ENCODE measurements at places on chromosomes 1 and 21.

DNA sequence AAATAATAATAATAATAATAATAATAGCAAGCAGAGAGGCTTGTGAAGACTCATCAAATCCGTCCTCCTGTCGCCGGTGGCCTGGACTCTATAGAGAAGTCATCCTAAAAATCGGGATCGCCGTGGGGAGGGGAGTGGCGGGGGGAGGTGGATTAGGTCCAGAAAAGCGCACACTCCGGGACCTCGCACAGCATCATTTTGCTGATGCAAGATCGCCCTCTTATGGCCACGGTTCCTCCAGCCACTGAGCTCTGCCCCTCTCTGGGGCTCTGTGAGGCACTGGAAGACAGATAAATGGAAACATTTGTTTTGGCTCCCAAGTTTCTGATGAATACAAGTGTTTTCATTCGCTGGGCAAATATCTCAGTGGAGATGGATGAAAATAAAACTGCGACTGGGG, 612.0 kb downstream of the MATN1 start:
- no peak for DNase-seq

GRCh38 chr1:204345438-204345841, 14.3 kb downstream of the PLEKHA6 start:
- DNase-seq, result no peak

- DNase-seq, result peak; percentile 76
Measured at GRCh38 chr1:174021591-174022079, 522 bp downstream of the RC3H1 start.

- DNase-seq, result no peak
Measured at GRCh38 chr1:155272466-155273342, 600 bp downstream of the CLK2 start.

DNA sequence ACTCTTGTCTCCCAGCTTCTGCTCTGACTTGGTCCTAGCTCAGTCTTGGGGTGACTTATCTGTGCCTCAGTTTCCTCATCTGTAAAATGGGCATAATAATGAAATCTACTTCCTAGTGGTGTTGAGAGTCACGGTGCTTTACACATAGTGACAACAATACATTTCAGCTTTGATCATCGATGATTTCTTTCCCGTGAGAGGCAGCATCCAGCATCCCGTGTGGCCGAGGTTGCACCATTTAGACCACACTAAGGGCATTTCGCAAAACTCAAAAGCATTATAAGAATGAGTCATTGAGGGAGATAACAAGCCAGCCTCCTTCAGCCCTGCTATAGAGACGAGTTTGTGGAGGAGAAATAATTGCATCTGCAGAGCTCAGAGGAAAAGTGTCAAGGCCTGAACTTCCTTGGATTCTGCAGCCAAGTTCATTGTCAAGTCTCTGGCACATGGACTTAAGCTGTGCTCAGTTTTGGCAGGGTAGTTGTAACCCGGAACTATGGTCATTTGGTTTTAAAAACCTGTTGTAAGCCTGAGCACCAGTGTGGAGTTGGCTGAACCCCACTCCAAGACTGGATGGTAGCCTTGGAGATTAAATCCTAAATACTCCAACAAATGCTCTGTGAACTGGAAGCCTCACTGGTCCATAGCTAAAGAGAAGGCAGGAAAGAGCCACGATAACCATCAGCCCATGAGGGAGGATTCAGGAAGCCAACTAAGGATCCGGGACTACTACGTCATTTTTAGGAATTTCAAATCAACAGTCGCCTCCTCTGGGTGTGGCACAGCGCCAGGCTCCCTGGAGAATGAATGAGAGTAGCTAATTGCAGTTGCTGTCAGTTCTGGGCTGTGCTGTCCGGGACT, 64.2 kb downstream of the TCP10L start:
- DNase-seq, result no peak

GRCh38 chr1:168626326-168626725, 49.9 kb downstream of the XCL1 start:
- DNase-seq, result no peak

DNA sequence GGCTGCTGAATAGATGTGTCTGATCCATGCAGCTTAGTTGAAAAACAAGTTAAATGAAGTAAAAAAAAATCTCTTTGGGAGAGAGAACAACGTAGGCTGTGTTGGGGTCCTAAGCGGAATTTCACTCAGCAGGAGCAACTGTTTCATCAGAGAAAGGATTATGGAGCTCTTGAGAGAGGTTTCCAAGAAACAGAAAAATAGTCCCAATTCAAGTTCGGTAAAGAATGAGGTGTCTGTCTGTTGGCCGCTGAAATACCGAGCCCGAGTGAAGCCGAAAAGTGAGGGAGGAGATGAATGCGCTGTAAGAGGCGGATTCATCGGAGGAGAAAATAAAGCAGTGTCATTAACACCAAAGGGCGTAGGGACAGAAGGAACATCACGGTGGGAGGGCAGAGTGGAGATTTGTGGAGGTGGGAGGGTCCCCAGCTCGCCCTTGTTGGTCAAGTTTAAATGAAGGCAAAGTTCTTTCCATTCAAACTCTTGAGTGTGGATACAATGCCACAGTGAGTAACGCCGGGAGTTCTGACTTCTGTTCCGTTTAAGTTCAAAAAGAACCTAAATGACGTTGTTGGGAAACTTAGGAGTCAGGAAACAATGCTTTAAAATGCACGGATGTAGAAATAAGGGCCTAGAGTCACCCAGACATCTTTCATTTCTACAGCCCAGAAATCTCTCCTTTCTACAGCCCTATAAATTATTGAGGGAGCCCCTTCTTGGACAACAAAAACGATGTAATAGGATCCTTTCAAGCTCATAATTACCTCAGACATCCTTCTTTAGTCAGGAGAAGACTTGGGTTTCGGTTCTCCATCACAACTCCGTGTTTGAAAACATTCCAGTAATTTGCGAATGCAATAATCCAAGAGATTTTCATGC, 15.6 kb upstream of the SLC45A1 start:
- DNase-seq, result no peak

GRCh38 chr1:67689267-67690017, 4.4 kb downstream of the GADD45A start:
- DNase-seq, result no peak

DNA sequence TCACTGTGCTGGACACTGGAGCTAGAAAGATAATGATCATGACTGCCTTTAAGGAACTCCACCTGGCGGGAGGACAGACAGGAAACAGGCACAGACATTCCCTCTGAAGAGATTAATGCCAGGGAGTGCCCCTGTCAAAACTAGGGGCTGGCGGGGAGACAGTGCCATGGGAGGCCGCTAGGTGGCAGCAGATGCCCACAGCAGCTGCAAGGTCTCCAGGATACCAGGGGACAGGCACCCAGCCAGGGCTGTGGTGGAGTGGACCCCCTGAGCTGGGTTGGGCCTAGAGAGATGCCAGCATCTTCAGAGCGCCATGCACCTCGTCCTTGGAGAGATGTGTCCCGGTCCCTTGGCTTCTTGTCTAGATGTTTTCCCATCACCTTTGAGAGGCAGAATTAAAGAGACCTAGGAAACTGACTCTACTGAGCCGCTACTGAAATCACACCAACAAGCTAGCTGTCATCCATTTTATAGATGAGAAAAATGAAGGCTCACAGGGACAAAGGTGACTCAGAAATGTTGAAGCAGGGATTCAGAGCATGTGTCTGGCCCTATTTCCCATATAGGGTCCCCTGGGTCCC, 3.6 kb downstream of the REN start:
- peak; percentile 51 for DNase-seq

- DNase-seq, result no peak
Measured at GRCh38 chr1:175984813-175985212, 222.3 kb downstream of the COP1 start.

GRCh38 chr1:6038603-6039002, 7.1 kb upstream of the KCNAB2 start:
- DNase-seq, result no peak

DNA sequence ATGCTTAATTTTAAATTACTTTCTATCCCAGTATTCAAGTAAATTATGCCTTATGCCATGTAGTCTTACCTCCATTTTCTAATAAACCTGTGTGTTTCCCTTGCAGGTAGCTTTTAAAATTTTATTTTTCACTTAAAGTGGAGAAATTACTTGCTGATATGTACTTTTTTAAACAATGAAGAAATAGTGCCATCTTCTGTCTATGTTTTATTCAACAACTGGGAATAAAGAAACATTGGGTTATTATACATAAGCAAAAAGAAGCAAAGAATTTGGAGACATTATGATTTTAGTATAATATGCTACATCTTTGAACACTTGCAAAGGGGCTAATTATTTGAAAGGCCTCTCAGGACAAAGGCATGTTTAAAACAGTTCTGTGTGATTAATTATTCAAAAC, 1912.9 kb downstream of the MRPL39 start:
- no peak for DNase-seq

- no peak for DNase-seq
Measured at GRCh38 chr1:37006132-37006868, 28.0 kb downstream of the GRIK3 start.

GRCh38 chr1:221845650-221846371, 103.9 kb upstream of the DUSP10 start:
- DNase-seq, result no peak

Measured in GM06990 (cell line).